ENCODE measurements at places on chromosomes 12 and 14.

DNA sequence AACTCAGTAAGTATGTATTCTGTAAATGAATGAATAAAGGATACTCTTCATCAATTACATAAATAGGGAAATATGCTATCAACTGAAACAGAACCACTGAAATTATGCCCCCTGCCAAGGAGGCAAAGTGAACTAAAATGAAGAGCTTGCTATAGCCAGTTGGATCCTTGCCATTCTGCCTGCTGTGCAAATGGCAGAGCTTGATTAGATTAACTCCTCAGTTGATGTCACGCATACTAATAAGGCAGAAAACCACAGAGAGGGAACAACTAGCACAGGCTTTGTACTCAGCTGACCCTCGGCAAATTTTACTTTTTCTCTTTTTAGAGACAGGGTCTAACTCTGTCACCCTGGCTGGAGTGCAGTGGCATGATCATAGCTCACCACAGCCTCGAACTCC, 36.7 kb upstream of the FERMT2 start:
- DNase-seq, result no peak

- no peak for DNase-seq
Observed at GRCh38 chr14:54674046-54674741, 107.3 kb downstream of the SAMD4A start.

- DNase-seq, result no peak
Observed at GRCh38 chr12:52655251-52655650, 3.2 kb upstream of the KRT2 start.

DNA sequence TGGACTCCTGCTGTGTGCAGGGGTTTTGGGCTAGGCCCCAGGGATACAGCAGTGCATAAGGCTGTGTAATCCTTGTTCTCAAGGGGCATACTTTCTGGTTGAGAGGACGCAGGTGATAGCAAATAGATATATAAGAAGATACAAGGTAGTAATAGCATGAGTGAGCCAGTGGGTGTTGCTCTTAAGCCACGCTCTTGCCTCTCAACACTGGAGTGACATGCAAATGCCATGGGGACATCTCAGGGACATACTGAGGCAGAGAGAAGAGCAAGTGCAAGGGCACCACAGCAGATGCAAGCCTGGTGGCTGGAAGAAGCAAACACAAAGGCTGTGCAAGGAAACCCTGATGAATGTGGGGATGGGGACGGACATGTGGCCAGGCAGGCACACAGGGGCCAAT, 223.3 kb downstream of the CHST11 start:
- no peak for DNase-seq

GRCh38 chr14:72480464-72481243, 413.2 kb downstream of the DPF3 start:
- no peak for DNase-seq

DNA sequence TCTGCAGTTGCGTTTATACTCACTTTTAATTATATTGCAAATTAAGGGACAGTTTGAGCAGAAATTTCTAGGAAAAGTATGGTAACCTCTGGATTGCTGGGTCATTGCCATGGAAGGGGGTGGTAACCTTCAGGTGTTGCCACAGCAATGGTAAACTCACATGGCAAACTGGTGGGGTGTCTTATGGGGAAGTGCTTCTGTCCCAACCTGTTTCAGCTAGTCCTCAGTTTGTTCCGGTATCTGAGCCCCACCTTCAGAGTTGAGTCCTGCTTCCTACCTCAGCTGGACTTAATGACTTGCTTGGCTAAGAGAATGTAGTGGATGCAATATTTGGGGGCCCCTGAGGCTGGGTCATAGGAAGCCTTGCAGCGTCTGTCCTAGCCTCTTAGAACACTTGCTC, 7.3 kb upstream of the CLMN start:
- DNase-seq, result no peak

DNA sequence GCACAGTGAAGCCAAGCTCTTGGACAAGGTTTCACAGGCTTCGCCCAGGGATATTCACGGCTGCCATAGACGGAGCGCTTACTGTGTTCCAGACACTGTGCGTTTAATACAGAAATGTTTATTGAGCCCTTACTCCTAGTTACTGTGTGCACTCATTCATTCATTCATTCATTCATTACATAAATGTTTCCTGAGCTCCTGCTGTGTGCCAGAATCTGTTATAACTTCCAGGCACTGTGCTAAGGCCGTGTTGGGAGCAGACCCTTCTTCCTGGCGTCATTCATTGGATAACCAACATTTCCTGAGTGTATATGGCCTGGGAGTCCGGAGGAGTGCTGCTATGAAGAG, 760 bp upstream of the MED13L start:
- DNase-seq, result no peak

GRCh38 chr12:65420941-65421340, 142.5 kb downstream of the MSRB3 start:
- DNase-seq, result no peak

GRCh38 chr12:16475521-16475920, 128.1 kb downstream of the MGST1 start:
- no peak for DNase-seq

GRCh38 chr14:89524412-89524811, 107.4 kb upstream of the FOXN3 start:
- DNase-seq, result no peak

DNA sequence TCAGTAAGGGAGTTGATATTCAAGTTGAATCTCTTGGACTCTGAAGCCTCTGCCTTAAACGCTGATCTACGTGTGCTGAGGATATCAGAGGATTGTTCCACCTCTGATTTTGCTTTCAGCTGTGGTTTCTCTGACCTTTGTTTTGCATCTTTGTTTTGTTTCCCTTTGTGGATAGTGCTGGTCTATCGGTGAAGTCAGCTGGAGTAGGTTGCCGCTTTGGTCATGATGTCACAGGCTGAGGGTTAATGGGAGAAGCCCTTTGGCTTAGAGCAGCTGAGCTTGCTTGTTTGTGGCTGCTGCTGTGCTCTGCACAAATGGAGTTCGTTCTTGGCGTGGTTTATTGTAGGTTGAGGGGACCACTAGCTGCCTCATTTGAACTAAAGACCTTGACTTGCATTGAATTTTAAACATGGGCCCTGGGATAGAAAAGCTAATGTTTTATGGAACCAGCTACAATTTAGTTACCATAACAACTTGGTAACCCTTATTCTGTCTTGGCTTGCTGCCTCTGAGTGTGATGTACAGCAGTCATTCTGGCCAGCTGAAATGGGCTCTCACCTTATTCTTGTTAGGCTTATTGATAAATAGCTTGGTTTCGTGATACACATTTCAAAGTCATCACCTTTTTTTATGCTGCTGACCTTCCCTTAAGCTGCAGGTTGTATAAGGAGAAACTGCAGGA, 284.5 kb upstream of the E2F7 start:
- no peak for DNase-seq

DNA sequence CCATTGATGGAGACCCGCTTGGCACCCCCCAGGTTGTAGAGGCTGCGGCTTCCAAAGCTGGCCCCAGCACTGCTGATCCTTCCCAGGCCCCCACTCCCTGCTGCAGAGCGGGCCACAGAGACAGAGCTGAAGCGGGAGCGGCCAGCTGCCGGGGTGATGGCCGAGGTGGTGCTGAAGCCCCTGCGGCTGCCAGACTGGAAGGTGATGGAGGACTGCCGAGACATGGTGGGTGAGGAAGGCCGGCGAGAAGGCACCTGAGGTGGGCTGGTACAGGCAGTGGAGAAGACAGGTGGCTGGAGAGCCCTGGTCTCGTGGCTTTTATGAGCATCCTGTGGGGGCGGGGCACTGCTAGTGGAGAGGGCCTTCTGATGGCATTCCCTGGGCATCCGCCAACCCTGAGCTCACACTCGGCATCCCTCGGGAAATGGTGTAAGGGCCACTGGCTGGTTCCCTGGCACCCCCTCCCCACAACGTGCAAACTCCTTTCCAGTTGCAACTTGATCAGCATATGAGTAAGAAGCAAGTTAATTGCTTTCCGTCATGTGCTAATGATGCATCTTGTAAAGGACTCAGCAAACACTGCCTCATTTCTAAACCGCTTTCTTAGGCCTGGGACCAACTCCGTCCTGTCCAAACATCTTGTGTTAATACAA, at the start of gene KRT75:
Gene KRT75 (minus strand): TSS at position 291 of the 653 bp plus-strand sequence. CDS start 67 bp downstream, at position 224.
- DNase-seq, result no peak

DNA sequence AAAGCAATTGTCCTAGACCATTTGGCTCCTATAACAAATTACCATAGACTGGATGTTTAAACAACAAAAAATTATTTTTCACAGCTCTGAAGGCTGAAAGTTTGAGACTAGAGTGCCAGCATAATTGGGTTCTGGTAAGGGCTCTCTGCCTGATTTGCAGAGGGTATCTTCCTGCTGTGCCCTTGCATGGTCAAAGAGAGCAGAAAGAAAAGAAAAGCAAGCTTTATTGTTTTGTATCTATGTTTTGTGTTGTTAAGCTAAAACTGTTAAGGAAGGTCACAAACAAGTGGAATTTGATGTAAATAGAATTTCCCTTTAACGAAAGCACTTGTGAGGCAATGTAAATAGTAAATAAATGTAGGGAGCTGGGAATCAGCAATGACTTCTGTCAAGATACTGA, 1031.0 kb upstream of the ATXN7L3B start:
- DNase-seq, result no peak

GRCh38 chr14:52391881-52392615, 77.9 kb downstream of the PTGER2 start:
- no peak for DNase-seq

- DNase-seq, result no peak
Observed at GRCh38 chr14:104581521-104581920, 2.0 kb downstream of the C14orf180 start.

GRCh38 chr12:18723752-18724151, 14.1 kb downstream of the PLCZ1 start:
- DNase-seq, result peak; percentile 59

DNA sequence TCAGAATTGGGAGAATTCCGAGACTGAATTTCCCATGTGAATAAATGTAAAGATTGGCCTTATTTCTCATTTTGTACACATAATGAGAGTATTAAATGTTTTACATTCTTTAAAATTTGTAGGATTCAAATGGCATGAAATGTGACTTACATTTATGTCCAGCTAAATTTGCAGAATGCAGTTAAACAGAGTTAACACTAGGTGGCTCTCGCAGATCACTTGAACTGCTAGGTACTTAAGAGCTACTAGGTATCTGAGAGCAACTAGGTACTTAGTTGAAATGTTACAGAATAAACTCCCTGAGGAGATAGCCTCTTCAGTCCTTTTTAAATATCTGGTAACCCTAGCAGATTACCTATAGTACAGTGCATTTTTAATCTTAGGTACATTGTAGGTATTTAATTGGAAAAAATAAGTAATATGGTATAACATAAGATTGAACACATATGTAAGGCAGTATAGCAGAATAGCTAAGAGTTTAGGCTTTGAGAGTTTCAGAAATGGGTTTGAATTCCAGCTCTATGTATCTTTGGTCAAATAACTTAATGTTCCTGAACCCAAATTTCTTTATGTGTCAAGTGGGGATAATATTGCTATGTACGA, 73.8 kb downstream of the KIAA0586 start:
- DNase-seq, result peak; percentile 74

DNA sequence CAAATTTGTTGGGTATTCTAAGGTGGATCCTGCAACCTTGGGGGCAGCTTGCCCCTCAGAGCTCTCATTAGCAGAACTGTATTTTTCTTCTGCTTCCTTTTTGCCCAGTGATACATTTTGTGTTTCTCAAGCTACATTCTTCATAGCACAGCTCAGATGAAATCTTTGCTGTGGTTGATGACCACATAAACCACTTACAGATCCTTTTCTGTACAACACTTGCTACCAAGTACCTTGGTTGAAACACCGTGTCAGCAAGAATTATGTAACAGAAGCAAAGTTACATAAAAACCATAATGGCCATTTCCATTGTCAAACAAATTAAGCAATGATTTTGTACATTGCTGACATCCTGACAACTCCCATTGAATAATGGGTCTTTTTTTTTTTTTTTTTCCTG, 9.7 kb upstream of the PLBD1 start:
- DNase-seq, result no peak

DNA sequence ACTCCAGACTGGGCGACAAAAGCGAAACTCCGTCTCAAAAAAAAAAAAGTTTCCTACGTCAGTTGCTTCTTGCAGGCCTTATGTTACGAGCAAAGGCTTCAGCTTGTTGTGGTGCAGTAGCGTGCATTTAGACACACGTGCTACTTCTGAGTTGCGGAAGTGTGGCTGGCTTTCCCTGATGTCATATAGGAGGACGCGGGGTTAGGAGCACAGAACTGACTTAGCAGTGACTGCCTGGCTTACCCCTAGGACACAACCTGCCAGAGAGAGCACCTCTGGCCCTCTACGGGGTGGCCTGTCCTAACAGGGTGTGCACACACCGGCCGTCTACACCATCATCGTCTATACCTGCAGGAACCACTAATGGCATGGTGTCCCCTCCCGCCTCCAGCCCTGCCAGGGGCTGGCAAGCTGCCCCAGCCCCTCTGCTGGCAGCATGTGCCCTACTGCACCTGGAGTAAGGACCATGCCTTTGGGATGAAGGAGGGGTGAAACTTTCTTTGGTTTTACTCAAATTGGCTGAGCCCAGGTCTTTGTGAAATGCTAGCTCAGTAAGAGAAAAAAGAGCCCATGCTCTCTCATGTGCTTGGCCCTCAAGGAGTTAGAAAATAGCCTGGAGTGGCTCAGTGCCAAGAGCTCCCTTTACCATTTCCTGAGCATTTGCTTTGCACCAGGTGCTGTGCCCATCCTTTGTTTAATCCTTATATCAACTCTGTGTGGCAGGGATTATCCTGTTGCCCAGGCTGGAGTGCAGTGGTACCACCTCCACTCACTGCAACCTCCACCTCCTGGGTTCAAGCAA, 1.7 kb upstream of the GPR68 start:
- no peak for DNase-seq

- no peak for DNase-seq
Observed at GRCh38 chr12:108832208-108832607, 25.2 kb downstream of the SSH1 start.

DNA sequence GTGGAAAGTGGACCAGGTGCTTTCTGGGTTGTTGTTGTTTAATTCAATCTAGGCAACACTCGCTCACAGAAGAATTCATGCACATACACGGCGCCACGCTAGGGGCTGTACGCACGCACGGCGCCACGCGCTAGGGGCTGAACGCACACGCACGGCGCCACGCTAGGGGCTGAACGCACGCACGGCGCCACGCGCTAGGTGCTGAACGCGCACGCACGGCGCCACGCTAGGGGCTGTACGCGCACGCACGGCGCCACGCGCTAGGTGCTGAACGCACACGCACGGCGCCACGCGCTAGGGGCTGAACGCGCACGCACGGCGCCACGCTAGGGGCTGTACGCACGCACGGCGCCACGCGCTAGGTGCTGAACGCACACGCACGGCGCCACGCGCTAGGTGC, 54.3 kb downstream of the NINJ2 start:
- no peak for DNase-seq

DNA sequence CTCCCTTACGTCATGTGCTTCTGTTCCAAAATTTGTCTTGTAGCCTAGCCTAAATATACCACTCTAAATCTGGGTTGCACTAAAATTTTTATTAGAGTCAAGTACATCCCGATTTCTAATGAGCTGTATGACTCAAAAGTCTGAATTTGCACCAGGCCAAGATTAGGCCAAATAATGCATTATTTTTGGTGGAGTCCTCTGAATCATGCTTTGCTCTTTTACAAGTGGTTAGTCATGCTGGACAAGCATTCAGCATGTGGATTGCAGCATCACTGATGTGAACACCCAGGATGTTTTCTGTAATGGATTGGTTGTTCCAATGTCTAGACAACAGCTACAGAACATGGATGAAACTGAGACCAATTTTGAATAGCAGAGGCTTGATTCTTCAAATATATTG, 23.7 kb downstream of the HEBP1 start:
- peak; percentile 92 for DNase-seq

GRCh38 chr12:48118284-48118871, 786 bp upstream of the PFKM start:
- no peak for DNase-seq

GRCh38 chr12:13090054-13090453, 13.4 kb downstream of the GSG1 start:
- no peak for DNase-seq
